ENCODE measurements at places on chromosomes 4 and X. TPM values are rescaled to one million over a fixed set of nuclear protein-coding genes. Genes with fewer than 3 reads are reported as not detected.

DNA sequence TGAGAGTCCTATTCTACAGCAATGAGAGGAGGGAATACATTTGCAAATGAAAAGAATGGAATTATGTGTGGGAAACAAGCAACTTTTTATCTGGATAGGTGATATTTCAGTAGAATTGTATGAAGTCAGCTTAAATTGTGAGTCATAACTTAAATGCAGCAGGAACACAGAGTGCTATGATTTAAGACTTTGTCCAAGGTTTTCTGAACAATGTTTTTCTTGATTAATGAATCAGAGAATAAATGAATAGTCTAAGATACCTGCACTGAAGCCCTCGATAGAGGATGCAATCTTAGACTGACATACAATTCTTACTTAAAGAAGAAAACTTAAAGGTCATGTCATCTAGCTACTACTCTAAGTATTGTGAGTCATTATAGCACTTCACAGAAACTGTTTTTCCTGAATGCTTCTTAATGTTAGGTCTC, 8.0 kb downstream of the ARHGEF38 start:
- DNase-seq = no peak

- no peak for DNase-seq
These were observed 1.5 kb upstream of the MND1 start for GRCh38 chr4:153342751-153343552.

DNA sequence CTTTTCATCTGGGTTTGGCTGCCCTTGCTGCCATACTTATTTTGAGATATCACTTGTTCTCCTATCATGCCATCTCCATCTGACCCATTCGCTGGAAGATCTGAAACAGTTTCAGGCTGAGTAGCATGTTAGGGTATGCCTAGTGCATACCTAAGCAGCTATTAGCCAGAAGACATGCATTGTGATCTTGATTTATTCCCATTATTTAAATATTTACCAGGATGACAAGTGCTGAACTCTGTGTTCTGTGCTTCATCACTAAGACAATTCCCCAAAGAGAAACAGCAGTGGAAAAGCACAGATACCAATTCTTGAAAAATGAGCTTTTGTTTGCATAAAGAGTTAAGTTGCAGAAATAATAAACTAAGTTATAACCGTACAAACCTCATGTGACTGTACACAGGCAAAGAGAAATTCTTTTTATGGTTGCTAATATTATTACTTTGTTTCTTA, 271.0 kb upstream of the ARSJ start:
- no peak for DNase-seq

GRCh38 chr4:123522646-123523045, 126.1 kb downstream of the SPRY1 start:
- DNase-seq = no peak

DNA sequence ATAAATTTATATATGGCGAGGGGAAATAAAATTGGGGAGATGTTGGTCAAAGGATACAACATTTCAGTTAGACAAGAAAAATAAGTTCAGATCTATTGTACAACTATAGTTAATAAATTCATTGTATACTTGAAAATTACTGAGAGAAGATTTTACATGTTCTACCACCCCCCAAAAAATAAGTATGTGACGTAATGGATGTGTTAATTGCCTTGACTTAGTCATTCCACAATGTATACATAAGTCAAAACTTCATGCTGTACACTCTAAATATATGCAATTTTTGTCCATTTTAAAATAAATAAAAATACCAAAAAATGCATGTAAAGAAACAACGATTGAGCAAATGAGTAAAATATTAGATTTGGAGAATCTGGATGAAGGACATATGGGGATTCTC, 1.8 kb downstream of the USP11 start:
- no peak for DNase-seq

KCTD8 gene
- total RNA-seq = 0.13 TPM

- no peak for DNase-seq
These were observed 30.0 kb upstream of the TADA2B start for GRCh38 chr4:7013175-7013574.

DUSP9 gene
- total RNA-seq = under 0.01 TPM

GRCh38 chrX:104961926-104962325, 258.6 kb downstream of the TEX13A start:
- no peak for DNase-seq

Data from dermis microvascular lymphatic vessel endothelial cell (primary cell).